ENCODE measurements at places on chromosomes 2 and 18.

DNA sequence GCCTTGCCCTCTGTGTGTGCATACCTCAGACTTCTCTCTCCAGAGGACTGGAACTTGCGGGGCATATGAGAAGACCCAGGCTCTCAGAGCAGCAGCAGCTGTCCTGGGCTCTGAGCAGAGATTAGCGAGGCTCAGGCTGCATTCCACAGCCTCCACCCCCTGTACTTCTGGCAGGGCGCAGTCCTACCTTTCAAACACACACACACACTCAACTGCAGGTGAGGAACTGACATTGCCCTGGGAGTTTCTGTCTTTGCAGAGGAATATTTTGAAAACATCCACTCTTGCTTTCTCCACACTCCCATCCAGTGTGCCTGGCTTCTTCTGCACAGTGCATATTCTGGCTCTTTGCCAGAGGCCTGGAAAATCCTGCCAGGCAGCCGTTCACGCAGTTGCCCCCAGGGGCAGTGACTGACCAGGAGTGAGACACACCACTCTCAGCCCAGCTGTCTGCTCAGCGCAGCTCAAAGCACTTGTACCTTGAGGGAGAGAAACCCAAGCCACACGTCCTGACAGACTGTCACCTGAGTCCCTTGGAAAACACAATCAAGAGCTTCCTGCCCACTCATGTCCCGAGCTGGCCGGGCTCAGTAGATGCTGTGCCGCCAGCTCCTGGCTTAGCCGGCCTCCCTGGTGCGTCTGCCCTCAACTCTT, 460.8 kb downstream of the RNF144A start:
- DNase-seq, result no peak

GRCh38 chr2:134247679-134248078, 6.2 kb upstream of the MGAT5 start:
- DNase-seq, result no peak

- no peak for DNase-seq
Measured at GRCh38 chr18:75216911-75217689, 6.5 kb downstream of the TSHZ1 start.

DNA sequence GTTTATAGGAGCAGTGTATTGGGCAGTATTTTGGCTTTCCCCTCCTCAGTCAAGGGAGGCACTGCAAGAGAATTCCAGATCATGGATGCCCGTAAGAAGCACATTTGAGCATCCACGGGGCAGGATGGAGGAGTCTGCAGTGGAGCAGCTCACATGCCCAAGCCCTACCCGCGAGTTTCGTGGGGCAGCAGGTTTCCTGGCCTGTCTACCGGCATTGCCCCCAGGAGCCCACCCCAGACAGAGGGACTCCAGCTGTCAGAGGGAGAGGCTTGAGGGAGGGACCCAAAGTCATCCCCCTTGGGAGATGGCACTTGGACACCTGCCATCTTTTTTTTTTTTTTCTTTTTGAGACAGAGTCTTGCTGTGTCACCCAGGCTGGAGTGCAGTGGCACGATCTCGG, 31.3 kb downstream of the TMEM177 start:
- DNase-seq, result no peak

- DNase-seq, result no peak
Measured at GRCh38 chr2:237361194-237362004, 52.6 kb downstream of the COL6A3 start.

DNA sequence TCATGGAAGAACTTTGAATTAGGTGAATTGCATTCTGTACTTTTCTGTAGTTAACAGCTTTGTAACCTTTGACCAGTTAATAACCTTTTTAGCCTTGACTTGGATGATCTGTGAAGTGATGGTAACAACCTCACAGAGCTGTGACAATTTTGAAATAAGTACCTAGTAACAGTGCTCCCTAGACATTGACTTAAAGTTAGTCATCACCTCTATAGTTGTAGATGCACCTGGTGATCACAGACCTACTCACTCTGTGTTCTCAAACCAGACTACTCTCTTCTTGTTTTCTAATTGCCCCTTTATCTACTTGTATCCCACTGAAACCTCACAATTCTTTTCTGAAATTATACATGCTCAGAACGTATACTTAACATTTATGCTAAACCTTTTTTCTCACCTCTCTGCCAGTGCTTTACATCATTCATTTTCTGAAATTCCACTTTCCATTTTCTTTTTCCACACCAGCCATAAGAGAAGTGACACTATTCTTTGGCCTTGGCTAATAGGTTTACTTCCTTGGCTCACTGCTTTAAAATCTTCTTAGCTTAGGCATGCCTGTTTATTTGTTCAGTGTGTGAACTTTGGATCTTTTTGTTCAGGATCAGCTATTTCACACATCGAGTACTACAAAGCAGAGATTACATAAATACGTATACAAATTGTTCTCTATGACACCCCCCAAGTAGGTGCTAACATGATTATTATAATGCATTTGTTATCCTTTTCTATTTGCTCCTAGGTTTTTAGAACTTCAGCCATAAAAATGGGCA, 9.3 kb downstream of the YPEL5 start:
- DNase-seq, result no peak

DNA sequence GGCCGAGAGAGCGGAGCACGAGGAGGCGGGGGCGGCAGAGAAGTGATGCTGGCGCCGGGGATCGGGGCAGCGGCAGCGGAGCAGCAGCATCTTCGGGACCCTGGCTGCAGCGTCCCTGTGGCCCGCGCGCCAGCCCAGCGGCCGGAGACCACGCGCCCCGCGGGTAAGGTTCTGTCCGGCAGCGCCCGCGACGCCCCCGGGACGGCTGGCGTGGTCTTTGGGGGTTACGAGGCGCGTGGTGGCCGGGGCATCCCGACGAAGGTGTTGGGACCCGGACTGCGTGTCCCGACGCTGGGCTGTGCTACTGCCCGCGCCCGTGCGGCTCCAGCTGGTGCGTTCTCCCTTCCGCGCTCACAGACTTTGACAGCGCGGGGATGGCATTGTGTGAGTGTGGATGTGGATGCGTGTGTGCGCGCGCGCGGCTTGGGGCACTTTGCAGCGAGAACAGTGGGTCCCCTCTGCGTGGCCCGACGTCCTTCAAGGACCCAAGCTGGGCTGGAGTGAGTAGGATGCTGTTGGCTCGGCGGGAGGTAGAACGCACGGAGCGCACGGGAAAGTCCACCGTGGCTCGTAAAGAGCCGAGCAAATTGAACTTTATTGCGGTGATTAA, 405.0 kb downstream of the XIRP2 start:
- DNase-seq, result peak; percentile 32

DNA sequence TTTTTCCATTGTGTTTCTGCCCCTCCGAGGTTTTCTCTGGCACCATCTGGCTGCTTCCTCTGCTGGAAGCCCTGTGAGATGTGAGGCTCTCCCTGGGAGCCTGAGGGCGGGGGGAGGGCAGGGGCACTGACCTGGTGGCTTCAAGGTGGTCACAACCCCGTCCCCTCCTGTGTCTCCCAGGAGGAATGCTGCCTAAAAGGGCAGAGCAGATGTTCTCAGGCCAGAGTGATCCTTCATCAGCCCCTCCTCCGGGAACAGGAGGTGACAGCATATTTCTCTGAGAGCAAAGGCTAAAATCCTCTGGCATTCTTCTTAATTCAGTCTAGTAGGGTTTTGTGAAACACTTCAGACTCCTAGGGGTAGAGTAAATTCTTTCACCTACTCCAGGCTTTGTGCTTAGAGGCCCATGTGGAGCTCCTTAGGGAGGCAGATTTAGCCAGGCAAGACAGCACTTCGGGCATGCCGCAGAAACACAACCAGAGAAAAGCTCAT, 18.3 kb upstream of the GREB1 start:
- DNase-seq, result no peak

DNA sequence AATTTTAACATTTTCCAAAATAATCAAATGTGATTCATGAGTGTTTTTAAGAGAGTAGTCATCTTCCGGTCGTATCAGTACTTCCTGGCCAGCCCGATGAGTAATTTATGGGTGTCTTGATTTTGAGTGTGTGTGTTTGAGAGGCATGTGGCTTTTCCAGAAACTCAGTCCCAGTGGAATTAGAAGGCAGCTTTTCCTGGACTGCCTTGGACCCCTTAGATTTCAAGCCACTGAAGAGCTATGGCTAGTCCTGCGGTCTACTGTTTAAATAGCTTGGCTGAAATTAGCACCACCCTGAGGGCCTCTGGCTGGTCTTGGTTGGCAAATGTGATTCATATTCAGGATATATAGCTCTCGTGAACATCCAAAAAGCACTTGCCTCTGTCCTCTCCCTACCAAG, 59.4 kb downstream of the HK2 start:
- no peak for DNase-seq

DNA sequence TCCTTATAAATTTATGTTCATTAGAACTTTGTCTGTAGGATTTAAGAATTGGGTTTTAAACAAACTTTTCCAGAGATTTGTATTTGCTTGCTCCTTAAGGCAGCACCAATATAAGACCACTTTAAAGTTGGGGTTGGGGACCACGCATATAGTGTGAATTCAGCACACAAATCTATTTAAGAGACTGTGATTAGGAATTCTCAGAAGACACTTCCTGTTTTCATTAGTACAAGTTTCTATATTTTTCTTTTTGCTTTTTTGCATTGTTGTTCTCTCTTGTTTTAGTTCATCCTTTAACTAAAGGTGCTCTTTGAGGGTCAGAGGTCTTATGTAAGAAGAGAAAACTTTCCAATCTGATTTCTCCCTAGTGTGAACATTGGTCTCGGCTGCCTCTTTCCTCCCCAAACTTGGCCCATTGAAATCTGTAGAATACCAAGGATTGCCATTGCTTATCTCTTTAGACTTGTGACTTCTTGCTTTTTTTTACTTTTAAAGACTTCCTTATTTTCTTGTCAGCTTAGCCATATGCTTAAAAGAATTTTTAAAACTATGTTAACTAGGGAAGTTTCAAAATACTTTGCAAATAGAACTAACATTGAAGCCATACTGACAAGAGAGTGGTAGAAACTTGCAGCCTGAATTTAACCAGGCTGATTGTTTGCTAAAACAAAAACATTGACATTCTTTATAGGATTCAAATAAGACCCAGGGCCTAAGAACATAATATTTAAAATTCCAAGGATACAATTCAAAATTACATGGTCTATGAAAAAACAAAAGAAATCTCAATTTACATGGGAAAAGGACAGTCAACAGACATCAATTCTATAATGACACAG, 264.1 kb upstream of the FN1 start:
- peak; percentile 51 for DNase-seq

DNA sequence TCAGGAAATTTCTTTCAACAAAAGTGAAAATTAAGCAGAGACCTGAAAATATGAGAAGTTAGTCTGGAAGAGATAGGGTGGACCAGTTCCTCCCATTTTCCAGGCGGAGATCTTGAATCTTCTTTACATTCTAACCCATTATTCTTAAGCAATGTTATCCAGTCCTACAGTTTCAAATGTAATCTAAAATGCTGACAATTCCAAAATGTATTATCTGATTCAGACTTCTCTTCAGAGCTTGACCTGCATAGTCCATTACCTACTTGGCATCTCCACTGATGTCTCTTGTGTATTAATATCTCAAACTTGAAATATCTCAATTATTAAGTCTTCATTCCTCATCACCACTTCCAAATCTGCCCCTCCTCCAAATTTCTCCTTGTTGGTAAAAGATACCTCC, 28.4 kb upstream of the SLC39A10 start:
- no peak for DNase-seq

DNA sequence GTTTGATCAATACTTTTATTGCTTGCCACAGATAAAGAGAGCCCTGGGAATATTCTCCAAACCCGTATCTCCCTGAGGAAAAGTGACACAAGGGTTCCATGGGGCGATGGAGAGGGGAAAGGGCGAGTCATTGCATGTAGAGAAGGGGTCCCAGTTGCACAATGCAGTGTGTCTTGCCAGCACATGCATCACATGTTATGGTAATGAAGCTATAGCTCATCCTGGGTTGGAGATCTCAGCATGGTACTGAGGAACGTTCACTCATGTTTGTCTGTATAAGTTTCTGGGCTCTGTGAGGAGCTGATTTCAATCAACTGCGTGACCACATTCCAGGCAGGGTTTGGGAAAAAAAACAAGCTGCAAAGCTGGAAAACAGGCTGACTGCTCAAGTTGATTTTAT, 220.7 kb upstream of the MC4R start:
- no peak for DNase-seq

DNA sequence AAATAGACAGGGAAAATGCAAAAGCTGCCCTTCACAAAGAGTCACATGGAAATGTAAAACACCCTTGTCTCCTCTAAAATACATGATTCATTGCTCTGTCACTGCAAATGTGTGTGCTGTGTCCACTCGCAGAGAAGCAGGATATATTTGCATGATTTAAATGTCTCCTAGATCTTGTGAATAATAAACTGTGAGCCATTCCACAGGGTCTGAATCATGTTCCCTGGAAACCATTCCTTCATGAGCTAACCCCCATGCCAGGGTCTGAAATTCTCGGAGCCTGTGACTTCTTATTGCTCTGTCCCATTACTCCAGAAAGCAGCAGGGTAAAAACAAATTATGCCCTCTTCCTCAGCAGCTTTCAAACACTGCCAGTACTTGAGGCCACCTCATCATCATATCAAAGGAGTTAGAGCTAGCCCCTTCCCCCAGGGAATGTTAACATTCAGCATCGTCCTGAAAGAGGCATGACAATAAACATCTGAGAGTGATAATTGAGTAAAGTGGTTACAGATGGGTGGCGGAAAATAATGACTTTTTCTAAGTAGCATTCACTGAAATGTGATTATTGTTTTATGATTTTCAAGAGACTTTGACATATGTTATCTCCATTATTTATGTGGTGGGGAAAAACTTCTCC, 11.7 kb upstream of the CNGA3 start:
- no peak for DNase-seq

GRCh38 chr2:41853427-41854191, 194.2 kb upstream of the PKDCC start:
- DNase-seq, result peak; percentile 53

- no peak for DNase-seq
Measured at GRCh38 chr2:176200971-176201370, 12.5 kb downstream of the HOXD1 start.

- no peak for DNase-seq
Measured at GRCh38 chr18:66317243-66318090, 286.4 kb downstream of the CDH19 start.
